ENCODE measurements at places on chromosomes 5 and 9.

DNA sequence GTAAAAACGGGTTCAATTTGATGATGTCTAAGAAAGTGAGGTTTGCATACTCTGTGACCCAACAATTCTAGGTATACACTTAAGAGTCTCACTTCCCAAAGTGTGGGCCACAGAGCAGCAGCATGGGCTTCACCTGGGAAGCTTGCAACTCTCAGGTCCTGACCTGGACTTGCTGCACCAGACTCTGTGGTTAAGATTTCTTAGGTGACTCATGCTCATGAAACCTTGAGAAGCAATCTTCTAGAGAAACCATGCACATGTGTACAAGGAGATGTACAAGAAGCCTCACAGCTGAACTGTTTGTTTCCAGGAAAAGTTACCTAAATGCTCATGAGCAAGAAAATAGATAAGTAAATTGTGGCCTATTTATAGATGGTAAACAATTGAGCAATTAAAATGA is 30.0 kb downstream of the DNAJC21 start:
- DNase-seq: no peak

GRCh38 chr9:87534036-87534435 is 36.4 kb downstream of the DAPK1 start:
- DNase-seq: no peak

GRCh38 chr5:144170276-144171024 is at the start of the genes KCTD16 and YIPF5:
Gene KCTD16, plus strand, starts transcription at chr5:144170873.
Gene YIPF5, minus strand, starts transcription at chr5:144170659. Its CDS starts 704 bp downstream, at chr5:144169955.
- peak; percentile 95 for DNase-seq

GRCh38 chr5:91072881-91073280 is 310.2 kb downstream of the ARRDC3 start:
- no peak for DNase-seq

DNA sequence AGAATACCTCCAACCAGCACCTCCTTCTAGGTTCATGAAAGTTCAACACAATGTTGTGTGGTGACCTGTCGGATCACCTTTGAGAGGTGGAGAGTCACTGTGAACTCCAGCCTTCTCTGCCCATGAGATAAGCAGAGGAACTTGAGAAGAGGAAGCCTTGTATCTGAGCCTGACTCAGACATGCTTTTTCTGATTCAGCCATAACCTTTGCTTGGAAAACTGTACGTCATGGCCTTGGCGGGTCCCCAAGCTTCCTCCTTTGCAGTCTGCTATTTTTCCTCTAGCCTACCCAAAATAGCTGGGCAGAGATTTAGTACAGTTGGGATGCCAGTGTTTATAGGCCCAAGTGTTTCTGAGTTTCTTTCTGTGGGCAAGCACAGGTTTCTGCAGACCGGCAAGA is 274.7 kb downstream of the CETN3 start:
- peak; percentile 33 for DNase-seq

DNA sequence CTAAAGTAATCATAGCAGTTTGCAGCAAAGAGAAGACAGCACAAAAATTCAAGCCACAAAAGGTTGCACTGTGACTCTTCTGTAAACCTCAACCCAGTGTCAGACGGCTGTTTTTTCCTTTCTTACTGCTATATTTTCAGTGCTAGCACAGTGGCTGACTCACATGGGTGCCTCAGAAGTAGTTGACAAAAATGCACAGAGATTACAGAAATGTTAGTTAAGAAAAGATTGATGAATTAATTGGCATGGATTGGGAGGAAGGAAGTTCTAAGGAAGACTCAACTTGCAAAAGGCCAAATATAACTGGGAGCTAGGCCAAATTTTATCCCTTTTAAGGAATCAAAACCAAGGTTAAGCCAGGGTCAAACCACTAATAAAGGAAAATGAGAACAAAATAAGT is 43.7 kb upstream of the ITGA1 start:
- no peak for DNase-seq

- no peak for DNase-seq
Observed at GRCh38 chr9:114655689-114656088, 1.9 kb downstream of the TEX53 start.

GRCh38 chr9:97752274-97752673 is 55.1 kb upstream of the XPA start:
- DNase-seq: no peak

DNA sequence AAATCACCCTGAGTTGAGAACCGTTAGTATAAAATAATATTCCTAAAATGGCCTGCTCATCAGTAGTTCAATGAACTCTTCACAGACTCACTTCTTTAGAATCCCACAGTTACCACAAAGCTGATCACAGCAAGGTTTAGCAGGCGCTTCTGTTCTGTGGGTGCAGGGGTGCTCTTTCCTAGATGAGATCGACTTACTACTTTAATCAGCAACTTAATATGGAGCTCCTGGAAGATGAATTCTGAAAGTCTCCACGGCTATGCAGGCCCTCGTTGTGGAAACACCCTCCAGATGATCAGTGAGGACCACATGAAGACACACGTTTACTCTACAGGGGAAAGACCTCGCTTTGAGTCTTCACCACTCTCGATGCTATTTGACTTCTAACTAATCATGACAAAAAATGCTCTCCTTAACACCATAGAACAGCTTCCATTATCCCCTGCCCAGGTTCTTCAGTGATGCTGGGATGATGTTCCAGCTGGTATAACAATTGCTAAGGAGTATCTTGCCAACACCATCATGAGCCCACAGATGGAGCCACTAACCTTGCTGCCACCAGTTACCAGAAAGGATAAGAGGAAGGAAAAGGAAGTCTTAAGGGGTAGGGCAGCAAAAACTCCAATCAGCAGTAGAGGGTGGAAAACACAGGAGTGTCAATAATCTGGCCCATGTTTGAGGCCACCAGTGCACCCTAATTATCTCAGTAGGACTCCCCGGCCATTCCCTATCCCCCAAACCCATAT is 17.9 kb upstream of the GPX8 start:
- DNase-seq: no peak

- DNase-seq: peak; percentile 7
Observed at GRCh38 chr5:127878174-127878750, 175.1 kb downstream of the CCDC192 start.

GRCh38 chr9:89579741-89580385 is 24.9 kb upstream of the GADD45G start:
- no peak for DNase-seq

DNA sequence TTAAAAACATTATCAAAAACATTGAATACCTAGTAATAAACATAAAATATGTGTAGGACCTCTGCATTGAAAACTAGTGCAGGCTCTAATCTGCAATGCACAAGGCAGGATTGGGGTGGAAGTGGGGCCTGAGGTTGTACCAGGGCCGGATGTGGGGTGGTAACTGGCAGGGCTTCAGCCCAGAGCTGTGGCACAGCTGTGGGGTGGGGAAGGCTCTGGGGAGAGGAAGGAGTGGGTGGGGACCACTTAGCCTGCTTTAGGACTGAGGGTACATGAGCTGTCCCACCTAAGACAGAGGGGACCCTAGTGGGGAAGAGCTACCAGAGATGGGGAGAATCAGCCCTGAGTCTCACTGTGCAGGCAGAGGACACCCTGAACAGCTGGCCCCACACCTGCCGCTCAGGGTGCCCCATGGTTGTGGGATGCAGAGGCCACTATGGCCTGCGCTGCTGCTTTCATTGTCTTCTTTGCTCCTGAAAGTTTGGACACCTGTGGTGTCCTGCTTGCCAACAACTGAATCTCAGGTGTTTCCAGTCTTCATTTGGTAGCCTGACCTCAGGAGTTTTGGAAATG is 311.4 kb downstream of the TLE4 start:
- no peak for DNase-seq

GRCh38 chr5:33300209-33300742 is 140.5 kb upstream of the TARS1 start:
- no peak for DNase-seq

DNA sequence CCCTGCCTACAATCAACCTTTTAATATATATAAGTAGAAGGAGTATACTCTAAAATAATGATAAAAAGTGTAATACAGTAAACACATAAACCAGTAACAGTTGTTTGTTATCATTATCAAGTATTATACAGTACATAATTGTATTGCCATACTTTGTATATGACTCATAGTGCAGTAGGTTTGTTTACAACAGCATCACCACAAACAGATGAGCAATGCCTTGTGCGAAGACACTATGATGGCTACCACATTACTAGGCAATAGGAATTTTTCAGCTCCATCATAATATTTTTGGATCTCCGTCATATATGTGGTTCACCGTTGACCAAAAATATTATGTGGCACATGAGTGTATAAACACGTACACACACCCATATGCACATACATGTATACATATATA is 69.7 kb upstream of the APC start:
- DNase-seq: no peak

DNA sequence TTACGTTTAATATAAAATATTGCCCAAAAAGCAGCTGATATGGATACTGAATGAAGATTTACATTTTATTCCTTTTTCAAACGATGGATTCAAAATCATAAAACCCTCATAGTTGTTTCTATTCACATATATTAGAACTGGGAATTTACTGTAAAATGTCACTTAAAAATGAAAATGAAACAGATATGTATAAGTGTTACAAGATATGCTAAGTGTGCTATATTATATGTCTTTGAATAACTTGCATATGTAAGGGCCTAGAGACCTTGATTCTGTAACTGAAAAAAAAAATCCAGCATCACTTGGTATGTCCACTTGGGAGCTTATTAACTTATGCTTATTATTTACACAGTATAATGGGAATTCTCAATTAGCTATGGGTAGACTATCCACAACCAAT is 43.2 kb downstream of the RFX3 start:
- DNase-seq: no peak

- no peak for DNase-seq
Observed at GRCh38 chr9:128684065-128684324, 5.0 kb upstream of the SET start.

DNA sequence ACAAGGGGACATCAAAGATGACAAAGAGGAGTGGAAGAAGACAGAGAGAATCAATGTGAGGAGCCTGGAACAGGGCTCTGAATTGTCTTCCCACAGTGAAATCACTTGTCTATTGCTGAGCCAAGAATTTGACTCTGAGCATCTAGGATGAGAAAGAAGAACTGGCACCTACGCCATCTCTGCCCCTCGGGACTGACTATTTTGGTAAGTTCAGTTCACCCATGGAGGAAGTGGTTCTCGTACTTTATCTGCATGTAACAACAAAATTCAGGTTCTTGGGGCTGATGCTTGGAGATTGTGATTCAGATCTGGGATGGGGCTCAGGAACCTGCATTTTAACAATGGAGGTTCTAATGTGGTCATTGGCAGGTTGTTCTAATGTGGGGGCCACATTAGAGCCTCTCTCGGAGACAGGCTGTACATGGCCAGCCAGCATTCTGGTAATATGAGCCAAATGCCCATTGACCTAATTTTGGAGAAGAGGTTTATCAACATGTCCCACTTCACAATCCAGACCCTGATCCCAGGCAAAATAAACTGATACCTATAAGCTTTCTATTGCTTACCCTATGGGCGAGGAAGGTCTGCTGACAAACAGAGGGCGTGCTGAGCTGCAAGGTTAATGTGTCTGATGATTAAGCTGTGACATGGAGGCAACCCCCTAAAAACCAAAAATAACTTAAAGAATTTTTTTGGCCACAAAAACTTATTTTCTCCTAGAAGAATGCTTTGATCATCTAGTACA is 2.7 kb upstream of the IL12B start:
- DNase-seq: no peak

GRCh38 chr5:126253406-126253805 is 169.8 kb upstream of the GRAMD2B start:
- DNase-seq: no peak

GRCh38 chr9:32584784-32585183 is 11.8 kb upstream of the NDUFB6 start:
- DNase-seq: no peak

DNA sequence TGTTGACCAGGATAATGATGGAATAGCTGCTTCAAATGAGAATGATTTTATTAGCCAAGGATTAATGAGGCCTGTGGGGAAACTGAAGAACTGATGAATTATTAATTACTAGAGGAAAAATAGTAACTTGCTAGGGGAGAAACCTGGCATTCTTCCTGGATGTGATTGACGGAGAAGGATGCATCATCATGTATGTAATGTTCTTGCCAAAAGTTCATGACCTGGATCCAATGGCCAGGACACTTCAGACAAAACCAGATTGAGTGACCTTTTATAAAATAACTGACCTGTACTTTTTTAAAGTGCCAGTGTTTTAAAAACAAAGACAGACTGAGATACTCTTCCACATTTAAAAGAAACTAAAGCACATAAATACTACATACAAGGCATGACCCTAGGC is 23.7 kb downstream of the KIAA1191 start:
- no peak for DNase-seq

GRCh38 chr5:179973391-179973790 is 65.7 kb upstream of the TBC1D9B start:
- no peak for DNase-seq

GRCh38 chr9:91833096-91833877 is 116.7 kb downstream of the ROR2 start:
- no peak for DNase-seq

DNA sequence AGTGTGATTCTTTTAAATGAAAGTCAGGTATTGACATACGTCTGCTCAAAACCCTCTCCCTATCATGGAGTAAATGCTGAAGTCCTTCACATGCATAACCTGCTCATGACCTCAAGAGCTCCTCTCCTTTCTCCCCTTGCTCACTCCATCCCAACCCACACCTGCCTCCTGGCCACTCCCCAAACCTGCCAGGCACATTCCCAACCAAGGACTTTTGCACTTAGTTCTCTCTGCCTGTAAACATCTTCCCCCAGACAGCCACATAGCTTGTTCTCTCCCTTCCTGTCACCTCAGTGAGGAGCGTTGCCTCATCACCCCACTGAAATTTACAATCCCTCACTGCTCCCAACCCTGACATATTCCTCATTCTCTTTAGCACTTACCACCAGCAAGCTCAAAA is 8.7 kb downstream of the SETD9 start:
- DNase-seq: no peak

DNA sequence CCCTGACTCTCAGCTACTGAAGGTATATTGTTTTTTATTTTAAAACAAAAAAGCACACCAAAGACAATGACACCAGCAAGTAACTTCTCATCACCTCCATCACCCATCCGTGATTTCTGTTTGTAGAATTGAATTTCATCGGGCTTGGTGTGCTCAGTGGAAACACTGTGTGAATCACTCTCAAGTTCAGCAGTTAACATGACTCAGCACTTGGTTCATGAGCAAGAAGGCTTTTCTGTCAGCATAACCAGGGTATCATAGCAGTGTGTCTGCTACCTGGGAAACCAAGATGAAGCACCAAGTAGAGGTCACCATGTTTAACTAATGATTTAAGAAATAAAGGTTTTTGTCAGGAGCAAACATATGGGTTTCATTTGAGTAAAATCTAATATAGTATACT is 123.7 kb downstream of the INSYN2B start:
- DNase-seq: no peak

Measured in anterior cingulate cortex (tissue), 58 donors.